Right kidney (tissue), 9 donors: ENCODE measurements at places on chromosomes 2 and 18.

DNA sequence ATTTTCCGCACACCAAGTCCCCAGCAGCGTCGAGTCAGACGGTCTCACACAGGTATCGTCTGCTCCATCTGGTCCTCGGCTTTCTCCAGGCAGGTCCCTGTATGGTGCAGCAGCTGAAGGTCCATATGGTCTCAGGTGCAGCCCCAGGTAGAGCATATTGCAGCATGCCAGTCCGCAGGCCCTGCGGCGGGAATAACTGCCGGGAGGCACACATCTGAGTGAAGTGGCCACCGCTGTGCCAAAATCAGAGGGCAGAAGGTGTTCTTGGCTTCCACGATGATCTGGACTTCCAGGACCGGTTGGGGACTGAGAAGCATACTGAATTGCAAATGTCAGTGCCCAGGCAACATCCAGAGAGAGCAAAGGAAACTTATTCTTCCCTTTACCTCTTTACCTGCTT, 320.3 kb downstream of the RNF144A start:
- no peak for DNase-seq

DNA sequence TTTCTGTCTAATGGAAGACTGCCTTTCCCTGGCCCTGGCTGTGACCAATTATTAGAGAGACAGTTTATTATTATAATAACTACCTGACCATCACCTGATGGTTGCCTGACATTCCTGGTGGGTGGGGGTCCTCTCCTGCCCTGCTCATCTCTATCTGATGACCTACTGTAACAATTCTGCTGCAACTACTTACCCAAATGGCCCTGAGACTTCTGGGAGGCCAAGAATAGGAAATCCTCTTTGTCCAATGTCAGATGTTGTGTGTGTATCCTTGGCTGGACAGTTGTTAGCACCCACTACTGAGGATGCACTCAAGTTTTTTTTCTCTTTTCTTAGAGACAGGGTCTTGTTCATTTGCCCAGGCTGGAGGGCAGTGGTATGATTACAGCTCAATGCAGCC, 110.3 kb downstream of the DDX1 start:
- DNase-seq = no peak

- no peak for DNase-seq
Observed at GRCh38 chr2:96580771-96581170, 44.2 kb downstream of the ARID5A start.

DNA sequence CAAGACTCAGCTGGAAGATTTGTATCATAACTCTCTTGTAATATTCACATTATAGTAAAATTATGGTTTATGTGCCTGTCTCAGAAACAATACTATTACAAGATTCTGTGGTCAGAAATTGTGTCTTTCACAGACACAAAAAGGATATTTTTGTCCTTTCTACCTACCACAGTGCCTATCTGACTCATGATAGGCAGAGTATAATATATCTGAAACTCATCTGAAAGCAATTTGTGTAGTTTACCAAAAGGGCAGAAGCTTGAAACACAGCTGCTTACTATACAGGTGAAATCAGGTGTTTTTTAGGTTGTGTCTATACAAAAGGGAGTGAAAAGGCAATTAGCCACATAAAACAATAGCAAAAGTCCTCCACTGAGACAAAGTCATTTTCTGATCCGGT, 10.9 kb downstream of the TMEM200C start:
- no peak for DNase-seq

DNA sequence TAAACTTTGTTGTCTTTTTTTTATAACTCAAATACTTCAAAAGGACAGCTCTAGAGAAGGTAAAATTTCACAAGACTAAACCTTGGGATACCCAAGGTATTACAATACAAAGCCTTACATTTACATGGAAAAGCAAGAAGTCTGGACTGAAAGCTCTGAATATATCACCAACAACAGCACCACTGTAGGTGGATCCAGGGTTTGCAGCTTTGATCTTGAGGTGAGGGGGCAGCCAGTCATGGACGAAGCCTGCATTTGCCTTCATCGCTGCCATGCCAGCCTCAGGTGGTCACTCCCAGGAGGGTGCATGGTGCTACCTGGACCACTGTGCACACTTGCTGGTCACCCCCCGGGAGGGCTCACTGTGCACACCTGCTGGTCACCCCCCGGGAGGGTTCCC, 36.6 kb downstream of the RBFA start:
- DNase-seq = no peak

GRCh38 chr18:76592981-76593381, 97.9 kb upstream of the ZNF516 start:
- DNase-seq = no peak

GRCh38 chr2:188047735-188048134, 243.9 kb upstream of the GULP1 start:
- DNase-seq = no peak

- no peak for DNase-seq
Observed at GRCh38 chr2:30981096-30981495, 157.1 kb downstream of the GALNT14 start.

DNA sequence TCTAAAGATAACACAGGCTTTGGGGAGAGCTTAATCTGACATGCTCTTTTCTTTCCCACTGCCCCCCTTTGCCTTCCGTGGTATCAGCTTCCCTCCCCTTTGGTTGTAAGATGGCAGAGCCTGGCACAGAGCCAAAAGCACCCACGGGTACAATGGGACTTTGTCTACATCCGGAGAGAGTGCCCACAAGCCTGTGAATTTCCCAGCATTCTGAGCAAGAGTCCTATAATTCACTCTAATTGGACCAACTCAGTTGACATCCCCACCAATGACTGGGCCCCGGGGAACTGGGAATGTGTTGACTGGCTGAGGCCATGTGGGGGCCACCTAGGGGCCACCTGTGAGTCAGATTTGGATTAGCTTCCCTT, 20.1 kb upstream of the C2orf72 start:
- no peak for DNase-seq

DNA sequence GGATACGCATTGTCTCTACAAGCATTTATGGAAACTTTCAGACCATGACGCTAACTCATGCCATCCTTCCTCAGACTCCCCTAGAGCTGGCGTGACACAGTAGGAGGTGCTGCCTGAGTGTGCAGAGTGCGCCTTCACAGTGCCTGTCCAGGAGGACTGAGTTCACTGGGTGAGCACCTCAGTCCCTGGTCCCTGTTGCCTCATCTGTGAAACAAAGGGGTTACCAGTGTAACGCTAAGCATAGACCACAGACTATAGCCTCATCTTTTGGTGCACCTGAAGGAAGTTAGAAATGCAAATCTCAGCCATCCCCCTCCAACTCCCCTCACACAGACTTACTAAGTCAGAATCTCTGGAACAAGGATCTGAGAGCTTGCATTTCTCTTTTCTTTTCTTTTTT, 142.8 kb downstream of the TMEM17 start:
- no peak for DNase-seq
